Muscle of leg (tissue), 16 donors: ENCODE measurements at places on chromosomes 2 and 18. TPM values are rescaled to one million over a fixed set of nuclear protein-coding genes. Genes with fewer than 3 reads are reported as not detected.

DNA sequence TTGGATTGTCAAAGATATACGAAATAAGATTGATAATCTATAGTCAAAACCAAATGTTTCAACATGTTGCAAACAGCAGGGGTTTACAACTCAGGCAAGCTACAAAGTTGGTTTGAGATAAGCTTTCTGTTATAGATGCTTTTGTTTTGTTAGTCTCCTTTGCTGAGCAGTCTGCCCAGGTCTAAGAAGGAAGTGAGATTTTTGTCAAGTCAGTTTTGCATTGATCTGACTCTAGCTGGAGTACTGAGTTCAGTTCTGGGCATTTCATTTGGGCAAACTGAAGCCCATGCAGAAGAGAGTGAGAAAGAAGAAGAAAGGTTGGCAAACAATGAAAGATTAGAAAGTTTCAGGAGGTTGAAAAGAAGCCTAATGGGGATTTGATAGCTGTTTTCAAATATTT lies 983.0 kb upstream of the SLC39A10 start:
- H3K4me3 ChIP-seq, result no peak overlapping the region
- H3K36me3 ChIP-seq, result no peaks in the 10 kb centered on the region
- no peaks in the 10 kb centered on the region for H3K4me1 ChIP-seq
- DNase-seq, result no peak
- H3K27ac ChIP-seq, result no peak overlapping the region

DNA sequence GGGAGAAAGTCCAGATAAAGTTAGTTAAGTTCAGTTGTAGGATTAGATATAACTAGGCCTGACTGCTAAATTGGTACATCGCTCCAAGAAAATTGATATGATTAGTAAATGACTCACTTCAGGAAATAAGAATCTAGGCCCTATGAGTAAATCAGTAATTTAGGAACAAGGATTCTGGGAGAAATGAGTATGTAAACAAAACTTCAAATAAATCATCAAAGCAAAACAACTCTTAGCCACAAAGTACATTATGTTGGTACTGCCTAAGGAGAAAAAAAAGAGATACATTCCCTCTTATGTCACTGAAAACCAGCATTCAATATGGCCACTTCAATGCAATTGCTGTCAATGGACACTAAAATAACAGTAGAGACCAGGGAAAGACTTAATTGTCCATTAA lies 529.1 kb downstream of the ZNF804A start:
- no peak overlapping the region for H3K4me3 ChIP-seq
- H3K27ac ChIP-seq, result no peak overlapping the region
- H3K27me3 ChIP-seq, result no peaks in the 10 kb centered on the region
- no peak for DNase-seq
- H3K36me3 ChIP-seq, result no peaks in the 10 kb centered on the region

GRCh38 chr18:36636237-36636817 lies 192.5 kb downstream of the TPGS2 start:
- no peak overlapping the region for H3K27ac ChIP-seq
- no peak overlapping the region for H3K4me3 ChIP-seq
- no peaks in the 10 kb centered on the region for H3K4me1 ChIP-seq
- no peaks in the 10 kb centered on the region for H3K36me3 ChIP-seq
- DNase-seq, result no peak

- no peak overlapping the region for H3K27ac ChIP-seq
- no peaks in the 10 kb centered on the region for H3K27me3 ChIP-seq
- DNase-seq, result no peak
- no peaks in the 10 kb centered on the region for H3K4me1 ChIP-seq
- H3K4me3 ChIP-seq, result no peak overlapping the region
Measured at GRCh38 chr2:207458582-207458981, 71.2 kb upstream of the CREB1 start.

DNA sequence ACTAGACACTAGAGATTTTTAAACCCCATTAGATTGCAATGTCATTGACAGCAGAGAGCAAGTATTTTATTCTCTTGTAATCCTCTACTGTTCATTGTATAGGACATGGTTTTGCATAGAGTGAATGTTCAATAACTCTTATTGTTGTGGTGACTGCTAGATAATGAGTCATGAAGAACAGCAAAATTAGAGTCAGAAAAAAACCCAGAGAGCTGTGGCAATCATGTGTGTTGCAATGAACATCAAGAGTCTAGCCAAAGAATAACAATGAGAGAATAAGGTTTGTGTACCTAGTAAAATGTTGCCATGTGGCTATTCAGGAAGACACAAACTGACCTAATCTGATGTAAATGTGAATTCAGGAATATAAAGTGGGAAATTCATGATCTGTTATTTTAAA lies 684.0 kb downstream of the DSC3 start:
- H3K4me1 ChIP-seq, result no peaks in the 10 kb centered on the region
- H3K27me3 ChIP-seq, result no peaks in the 10 kb centered on the region
- no peak overlapping the region for H3K4me3 ChIP-seq
- DNase-seq, result no peak
- H3K27ac ChIP-seq, result no peak overlapping the region
- H3K36me3 ChIP-seq, result no peaks in the 10 kb centered on the region

The RGPD4 gene
- polyA plus RNA-seq, result 0.10 TPM

The RANBP2 gene
- 34.1 TPM for polyA plus RNA-seq

The PLGLB1 gene
- polyA plus RNA-seq, result 7.4 TPM

The LRRC30 gene
- 5.8 TPM for polyA plus RNA-seq

The IL1R2 gene
- 0.06 TPM for polyA plus RNA-seq
